ENCODE measurements at places on chromosomes 1 and 21.

GRCh38 chr1:26102119-26102518 is 9.5 kb upstream of the PDIK1L start:
- DNase-seq = no peak

- DNase-seq = no peak
These were observed 18.2 kb downstream of the SLC27A3 start for GRCh38 chr1:153793261-153793972.

- DNase-seq = no peak
These were observed 30.2 kb downstream of the RERE start for GRCh38 chr1:8787218-8787617.

DNA sequence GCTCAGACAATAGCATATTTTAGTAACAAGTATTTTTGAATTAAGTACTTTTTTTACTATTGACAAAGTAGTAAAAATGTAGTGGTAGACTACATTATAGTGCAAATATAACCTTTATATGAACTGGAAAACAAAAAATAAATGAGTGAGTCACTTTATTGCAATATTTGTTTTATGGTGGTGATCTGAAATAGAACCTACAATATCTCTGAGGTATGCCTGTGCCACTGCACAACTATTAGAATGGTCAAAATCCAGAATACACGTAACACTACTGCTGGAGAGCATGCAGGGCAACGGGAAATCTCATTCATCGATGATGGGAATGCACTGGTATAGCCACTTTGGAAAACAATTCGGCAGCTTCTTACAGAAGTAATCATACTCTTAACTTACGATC is 349.0 kb upstream of the NCAM2 start:
- DNase-seq = no peak

DNA sequence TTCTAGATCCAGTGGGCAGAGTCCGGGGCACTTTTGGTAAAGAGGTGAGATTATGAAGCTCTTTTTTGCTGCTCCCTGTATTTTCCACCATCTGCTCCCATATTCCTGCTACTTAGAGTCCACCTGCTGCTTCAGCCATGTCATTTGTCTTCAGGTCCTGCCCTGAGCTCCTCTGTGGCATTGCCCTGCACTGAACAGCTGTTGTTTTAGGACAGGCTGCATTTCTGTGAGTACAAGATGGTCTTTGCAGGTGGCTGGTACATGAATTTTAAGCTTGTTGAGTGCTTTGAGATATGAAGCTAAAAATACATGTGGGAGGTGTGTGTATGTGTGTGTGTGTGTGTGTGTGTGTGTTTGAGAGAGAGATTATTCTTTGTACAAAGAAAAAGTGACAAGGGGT is 21.9 kb downstream of the MT1HL1 start:
- DNase-seq = no peak

- DNase-seq = no peak
These were observed 115.5 kb upstream of the IRF2BP2 start for GRCh38 chr1:234725177-234726132.

GRCh38 chr1:244021427-244021826 is 29.7 kb upstream of the ZBTB18 start:
- no peak for DNase-seq

DNA sequence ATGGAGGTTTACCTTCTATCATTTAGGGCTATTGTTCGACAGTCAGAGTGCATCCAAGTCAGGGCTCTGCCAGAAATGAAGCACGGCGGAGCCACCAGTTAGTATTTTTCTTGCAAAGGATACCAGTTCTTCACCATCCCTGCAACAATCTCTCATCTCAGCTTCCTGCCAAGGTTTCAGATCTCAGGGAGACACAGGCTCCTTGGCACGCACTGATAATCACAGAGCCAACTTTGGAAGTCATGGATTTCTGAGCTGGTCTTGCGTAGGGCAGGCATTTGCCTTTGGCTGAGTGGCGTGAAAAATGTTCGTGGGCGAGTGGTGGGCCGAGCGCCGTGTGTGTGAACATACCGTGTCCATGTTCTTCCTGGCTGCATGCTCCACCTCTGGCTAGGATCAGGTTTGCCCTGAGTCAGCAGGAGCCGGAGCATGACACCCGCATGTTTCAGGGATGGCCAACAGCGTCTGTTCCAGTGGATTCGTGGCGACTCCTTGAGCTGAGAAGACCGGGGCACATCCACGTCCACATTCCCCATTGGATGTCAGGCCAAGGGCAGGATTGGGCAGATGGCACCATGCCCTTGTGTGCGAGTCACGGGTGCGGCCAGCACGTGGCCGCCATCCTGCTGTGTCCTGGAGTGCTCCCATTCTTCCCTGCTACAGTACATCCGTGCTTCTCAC is 118.5 kb upstream of the C1orf174 start:
- no peak for DNase-seq

- DNase-seq = no peak
These were observed 872 bp downstream of the GPBP1L1 start for GRCh38 chr1:45685308-45686014.

GRCh38 chr21:45737485-45738166 is 94.1 kb downstream of the PCBP3 start:
- no peak for DNase-seq

DNA sequence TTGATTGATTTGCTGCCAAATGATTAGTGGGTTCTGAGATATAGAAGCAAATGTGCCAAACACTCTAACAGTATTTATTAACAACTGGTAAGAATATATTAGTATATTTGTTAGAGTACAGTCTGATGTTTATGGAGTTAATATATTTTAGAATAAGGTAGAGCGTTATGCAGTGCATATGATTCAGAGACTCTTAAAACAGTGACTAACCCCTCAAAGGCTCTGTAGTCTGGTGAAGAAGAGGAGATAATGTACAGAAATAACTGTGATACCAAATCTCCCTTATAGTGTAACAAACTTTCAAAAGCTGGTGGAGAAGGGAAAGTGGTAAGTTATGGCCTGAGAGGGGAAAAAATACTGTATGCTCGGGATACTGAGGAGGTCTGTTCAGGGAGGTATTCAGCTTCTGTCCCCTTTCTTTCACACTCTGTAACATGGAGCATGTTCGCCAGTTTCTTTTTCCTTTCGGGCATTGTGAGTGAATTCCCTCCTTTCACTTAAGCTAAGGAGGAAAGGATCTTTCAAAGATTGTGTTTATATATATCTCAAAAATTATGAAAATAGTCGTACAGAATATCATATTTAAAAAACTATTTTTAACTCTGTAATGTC is 121.2 kb downstream of the ADGRL2 start:
- no peak for DNase-seq

- no peak for DNase-seq
These were observed 41.6 kb upstream of the SEC16B start for GRCh38 chr1:178011465-178011828.

DNA sequence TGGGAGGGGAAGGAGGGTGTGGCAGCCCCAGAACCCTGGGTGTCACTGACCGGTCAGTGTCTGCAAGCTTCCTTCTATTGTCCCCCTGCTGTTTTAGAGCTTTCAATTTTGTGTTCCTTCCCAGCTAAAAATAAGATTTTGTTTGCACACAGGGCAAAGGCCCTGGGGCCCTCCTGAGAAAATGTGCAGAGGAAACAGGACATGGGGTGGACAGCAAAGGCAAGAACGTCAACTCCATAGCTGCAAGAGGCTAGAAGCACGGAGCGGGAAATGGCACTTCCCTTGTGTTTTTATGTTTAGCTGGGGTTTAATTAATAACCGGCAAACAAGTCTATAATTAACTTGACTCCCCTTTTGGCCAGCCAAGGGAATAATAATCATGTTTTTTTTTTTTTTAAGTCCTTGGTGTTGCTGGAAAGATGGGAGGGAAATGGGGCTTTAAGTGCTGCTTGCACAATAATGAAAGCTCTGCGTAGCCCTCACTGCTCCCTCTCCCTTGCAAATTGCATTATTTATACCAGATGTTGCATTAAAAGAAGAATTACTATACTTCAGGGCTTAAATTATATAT is 261.4 kb upstream of the USP24 start:
- DNase-seq = no peak

DNA sequence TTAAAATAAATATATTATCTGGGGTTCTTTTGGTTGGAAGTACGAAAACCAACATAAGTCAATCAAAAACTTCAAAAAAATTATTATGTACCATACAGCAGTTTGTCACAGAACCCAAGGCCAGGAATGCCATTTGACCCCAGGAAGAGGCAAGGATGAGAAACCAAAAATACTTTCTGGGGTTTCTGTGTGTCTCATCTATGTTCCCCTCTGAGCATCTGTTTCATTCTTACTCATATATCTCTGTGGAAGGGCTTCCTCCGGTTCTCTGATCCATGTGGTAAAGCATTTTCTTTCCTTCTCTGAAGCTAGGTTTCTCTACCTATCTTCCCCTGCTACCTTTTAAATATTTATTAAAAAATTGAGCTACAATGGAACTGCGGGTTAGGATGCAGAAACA is 9.8 kb upstream of the FCRL1 start:
- DNase-seq = no peak

- no peak for DNase-seq
These were observed 105.0 kb downstream of the SYT14 start for GRCh38 chr1:210043058-210043457.

DNA sequence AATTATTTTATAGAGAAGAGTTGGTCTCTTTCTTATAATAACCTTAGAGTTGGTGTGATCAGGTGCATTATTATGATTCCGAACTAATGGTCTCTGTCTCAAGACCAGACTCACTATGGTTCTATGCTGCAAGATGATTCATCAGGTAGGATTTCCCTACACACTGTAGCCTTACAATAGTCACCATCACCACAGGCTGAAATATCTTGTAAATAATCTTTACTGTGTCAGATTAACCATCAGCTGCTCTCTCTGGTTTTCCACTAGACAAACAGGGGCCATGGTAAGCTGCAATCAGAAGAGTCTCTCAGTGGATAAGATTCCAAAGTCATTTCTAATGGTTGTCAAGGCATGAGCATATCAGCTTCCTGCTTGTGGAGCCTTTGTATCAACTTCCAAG is 4.4 kb upstream of the GBP4 start:
- DNase-seq = no peak

DNA sequence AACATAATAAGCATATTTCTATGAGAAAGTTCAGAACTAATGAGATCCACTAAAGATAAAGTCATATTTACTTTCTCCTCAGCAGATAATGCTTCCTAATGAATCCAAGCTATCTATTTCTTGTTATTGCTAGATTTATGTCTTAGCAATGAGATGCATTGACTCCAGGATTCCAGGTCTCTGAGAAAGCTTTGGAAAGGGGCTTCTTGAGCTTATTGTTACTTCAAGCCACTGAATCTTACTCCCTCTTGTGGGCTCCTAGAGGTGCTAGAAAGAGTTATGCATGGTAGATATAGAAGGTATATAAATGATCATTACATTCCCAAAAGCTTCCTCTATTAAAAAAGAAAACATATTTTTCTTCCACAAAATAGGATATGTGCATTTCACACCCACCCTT is 246.4 kb upstream of the ADAMTS5 start:
- DNase-seq = no peak

DNA sequence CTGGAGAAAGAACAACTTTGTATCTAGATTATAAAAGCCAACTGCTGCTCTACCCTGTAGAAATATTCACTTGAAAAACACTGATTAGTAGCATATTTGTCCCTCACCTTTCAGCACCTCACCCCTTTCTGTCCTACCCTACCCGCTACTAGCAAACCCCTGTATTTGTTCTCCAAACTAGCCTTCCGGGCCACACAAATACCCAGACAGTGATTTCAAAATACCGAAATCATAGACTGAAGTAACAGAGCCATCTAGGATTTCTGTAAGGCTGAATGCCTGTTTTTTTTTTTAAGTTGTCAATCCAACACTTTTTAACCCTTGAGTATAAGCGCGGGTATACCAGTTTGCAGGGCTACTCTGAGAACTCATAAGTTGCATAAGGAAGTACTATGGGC is 398 bp upstream of the DPT start:
- DNase-seq = no peak

DNA sequence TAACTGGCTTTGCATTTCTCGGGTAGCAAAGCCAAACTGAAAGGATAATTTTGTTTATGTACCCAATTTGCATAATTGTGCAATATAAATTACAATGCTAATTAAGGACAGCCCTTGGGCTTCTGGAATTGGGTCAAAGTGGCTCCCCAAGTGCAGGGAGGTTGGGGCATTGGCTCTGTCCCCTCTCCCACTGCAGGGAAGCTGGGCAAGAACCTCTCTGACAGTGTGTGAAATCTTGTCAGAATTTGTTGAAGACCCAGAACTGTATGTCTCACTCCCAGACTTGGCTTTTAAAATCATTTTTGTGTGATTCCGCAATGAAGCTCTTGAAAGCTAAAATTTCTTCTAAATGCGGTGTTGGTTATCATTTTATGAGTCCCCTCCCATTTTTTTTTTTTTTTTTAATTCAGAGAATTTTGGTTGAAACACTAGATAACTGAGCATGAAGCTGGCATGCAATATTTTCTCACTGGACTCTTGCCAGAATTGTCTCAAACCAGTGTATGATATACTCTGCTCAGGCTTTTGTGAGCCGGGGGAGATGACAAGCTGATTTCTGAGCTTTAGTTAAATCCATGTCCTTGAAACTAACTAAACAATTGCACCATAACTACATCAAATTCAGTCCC is 878.9 kb upstream of the CXADR start:
- DNase-seq = no peak
